Activated CD4-positive, alpha-beta memory T cell treated with anti-CD3 and anti-CD28 coated beads for 36 hours (primary cell): ENCODE measurements at places on chromosomes 5 and 9.

DNA sequence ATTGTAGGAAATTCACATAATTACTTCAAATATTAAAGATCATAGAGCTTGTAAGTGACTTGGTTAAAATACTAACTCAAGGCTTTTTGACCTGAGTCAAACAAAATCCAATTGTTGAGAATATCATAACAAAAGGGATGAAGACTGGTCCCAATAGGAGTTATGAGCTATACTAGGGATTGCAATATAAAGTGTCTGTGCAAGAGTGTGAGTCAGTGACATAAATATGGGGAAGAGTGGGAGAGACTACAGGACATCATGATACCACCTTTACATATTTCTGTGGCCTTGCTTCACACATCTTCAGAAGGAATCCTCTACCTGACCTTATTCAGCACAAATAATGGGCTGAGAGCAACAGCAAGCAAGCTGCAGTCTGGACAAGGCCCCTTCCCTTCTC, 180.9 kb upstream of the SLC24A2 start:
- DNase-seq, result no peak

DNA sequence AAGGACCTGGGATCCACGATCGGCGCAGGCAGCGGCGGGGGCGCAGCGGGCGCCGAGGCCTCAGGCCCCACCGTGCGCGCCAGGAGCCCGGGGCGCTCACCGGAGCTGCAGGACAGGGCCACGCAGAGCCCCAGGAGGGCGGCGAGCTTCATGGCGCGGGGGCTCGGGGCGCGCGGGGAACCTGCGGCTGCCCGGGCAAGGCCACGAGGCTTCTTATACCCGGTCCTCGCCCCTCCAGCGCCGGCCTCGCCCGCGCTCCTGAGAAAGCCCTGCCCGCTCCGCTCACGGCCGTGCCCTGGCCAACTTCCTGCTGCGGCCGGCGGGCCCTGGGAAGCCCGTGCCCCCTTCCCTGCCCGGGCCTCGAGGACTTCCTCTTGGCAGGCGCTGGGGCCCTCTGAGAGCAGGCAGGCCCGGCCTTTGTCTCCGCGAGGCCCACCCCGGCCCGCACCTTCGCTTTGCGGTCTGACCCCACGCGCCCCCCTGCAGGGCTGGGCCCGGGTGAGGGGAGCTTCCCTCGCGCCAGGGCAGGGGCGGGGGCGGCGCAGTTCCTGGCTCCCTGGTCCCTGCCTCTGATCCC, at the start of gene SCGB3A1:
Gene SCGB3A1, minus strand, starts transcription at position 189 of the 577 bp plus-strand sequence. Its CDS starts 37 bp downstream, at position 152.
- no peak for DNase-seq

DNA sequence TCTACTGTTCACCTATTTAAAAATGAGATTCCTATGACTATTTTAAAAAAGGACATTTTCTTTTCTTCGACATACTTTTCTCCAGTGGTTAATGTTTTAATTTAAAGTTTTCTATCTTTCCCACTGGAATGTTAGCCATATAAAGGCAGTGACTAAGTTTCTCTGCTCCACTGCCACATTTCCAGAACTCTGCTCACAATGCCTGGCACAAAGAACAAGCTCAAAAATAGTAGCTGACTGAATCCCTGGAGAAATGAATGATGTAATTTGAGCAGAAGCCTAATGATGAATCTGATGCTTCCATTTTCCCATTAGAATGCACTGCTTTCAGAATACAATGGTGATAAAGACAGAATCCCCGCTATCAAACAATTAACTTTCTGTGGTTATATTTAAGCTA, 817.8 kb downstream of the MTRR start:
- DNase-seq, result no peak

GRCh38 chr5:173271419-173271818, 36.4 kb upstream of the NKX2-5 start:
- DNase-seq, result no peak

DNA sequence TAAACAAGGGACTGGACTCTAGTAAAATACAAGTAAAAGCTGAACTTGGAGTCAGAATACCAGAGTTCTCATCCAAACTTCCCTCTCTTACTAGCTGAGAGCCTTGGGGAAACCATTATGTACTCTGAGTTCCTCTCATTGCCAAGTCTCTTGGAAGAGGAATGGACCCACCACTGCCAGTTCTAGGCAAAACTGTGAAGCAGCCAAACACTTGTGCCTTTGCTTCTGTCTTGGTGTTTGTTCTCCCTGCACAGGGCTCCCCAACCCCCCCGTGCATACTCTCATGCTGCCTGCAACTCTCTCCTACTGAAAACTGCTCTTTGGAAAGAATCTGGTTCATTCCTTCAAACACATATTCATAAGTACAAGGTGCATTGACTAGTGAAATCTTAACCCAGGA, 102.6 kb downstream of the PDZD2 start:
- no peak for DNase-seq

DNA sequence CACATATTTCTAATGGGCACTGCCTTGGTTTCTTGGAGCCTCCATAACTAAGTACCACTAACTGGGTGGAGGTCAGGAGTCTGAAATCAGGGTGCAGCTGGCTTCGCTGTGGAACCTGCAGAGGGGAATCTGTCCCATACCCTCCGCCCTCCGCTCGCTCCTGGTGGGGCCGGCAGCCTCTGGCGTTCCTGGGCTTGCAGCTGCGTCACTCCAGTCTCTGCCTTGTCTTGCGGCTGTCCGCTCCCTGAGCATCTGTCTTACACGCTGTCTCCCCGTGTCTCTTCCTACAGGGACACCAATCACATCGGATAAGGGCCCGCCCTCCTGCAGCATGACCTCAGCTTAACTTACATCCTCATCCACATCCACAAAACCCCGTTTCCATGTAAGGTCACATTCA, 45.4 kb downstream of the NTNG2 start:
- DNase-seq, result no peak

DNA sequence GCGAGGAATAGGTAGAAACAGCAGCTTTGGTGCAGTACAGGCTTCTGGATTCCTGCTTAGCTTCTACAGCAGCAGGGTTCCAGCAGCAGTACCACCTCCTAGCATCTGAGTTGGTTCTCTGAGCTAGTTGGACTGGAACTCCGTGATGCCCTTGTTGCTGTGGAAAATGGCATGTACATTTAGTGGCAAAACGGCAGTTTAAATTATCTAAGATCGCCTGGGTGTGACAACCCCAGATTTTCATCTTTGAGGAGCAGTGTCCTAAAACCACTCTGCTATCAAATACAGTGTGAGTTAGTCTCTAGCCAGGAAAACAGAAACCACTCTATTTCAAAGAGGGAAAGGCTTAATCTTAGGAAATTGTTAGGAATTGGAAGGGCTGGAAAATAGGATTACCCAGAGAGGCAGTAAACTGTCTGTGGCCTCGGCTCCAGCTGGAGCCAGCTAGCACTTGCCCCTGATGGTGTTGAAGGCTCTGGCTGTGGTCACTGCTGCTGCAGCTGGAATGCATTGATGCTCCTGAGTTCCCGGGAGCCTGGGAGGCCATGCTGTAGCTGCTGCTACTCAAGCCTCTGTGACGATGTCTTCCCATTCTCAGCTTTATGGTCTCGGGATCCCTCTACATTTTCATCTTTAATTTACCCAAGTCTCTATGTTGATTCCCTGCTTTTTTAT, 29.4 kb downstream of the RAD23B start:
- no peak for DNase-seq

GRCh38 chr9:93577078-93577974, 942 bp downstream of the PHF2 start:
- DNase-seq, result peak; percentile 22

- DNase-seq, result peak; percentile 42
Measured at GRCh38 chr5:135324897-135325650, 74.0 kb downstream of the MACROH2A1 start.

DNA sequence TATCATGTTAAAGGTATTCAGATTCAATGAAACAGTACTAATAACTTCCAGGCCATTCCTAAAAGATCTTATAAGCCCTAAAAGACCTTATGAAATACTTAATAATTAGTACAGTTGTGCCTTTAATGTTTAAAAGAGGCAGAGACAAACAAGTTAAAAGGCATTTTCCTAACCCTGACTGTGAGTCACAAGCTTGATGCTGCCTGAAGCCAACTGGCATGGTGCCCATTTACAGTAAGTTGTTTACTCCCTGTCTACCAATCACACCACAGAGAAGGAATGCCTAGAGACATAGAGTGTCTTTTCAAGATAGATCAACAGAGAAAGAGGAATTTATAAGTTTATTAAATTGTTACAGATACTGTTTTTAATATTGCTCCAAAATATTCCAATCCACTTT, 47.8 kb downstream of the NR3C1 start:
- DNase-seq, result peak; percentile 50

DNA sequence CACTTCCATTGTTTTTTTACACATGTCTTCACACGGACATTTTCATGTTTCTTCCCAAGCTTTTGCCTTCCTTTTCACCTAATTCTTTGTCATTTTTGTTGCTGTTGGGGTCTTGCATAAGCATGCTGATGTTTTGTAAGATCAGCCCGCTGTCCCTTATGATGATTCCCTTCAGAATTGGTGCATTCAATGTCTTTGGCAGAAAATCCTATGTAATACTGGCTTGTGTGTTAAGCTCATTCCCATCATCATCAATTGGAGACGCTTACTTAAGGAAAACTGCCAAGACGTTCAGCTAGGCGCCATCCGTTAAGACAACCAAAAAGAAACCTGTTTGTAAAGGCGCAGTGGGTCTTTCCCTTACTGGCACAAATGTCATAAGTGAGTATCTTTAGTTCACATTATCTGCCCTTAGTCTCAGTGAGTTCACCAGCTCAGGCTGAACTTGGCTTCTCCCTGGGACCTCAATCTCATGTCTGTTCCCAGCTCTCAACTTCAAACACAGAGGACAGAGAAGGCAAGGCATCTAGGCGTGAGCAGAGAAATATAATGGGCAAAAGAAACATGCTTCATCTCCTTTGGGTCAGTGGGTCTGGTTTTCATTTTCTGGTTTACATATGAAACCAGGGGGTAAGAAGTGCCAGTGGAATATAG, 97.9 kb downstream of the EFNA5 start:
- no peak for DNase-seq

GRCh38 chr5:167308466-167308865, 983.0 kb upstream of the WWC1 start:
- no peak for DNase-seq
